EH (cell line): ENCODE measurements at places on chromosomes 7 and 10.

- DNase-seq, result no peak
Observed at GRCh38 chr10:86709396-86710185, 41.3 kb downstream of the LDB3 start.

DNA sequence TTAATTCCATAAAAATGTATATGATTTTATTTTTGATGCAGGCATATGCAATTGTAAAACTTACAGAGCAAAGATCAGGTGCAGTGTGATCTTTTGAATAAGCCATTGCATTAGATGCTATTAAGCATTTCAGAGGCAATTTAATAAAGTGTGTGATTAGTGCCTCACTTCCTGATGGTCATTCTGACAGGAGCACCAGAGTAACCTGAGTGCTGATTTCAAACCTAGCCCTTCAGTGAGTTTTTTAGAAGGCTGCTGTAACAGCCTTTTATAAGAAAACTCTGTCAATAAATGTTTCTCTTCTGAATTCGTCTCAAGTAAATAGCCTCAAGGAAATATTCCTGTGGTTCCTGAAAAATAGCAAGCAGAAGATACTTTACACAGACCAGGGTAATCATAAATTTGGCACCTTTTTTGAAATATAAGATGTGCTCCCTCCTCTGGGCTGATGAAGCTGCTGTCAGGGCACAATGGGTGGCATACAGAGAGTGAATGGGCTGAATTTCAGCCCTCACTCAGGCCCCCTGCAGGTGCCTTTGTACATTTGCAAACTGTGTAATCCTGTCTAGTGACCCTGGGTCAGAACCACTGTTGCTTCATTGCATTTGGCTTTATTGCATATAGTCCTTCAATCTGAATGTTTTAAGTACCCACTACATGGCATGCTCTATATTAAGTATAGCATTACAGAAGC, 193.7 kb upstream of the CSTF2T start:
- peak; percentile 8 for DNase-seq

DNA sequence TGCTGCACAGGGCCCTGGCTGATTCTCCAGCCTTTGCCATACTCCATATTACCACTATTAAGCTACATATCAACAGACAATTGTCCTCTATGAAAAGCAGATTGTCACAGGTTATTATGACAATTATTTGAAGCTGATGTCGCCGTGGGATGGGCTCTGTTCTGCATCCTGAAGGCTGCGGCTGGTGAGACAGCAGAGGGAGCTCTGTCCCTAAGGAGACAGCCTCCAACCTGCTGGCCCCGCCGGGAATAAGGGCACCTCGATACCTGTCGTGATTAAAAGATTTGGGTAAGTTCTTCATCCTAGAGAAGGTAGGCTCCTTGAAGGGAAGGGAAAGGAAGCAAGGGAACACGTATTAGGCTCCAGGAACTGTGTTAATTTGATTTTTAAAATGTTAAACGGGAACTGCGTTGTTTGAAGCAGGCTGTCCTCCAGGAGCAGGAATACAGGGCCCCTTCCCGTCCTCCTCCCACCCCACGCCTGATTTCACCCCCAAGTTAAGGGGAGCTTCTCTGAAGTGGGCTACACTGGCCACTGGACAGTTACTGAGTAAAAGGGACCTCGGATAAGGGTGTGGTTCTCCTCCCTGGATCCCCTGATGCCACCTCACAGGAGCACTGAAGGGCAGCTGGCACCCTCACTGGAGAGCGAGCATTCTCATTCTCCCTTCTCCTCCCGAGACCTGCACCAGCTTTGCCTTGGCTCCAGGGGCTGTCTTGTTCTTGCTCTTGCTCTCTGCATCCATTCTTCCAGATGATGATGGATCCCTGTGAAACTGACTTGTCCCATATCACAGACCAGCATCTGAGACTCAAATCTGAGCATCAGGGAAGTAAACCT, 11.8 kb upstream of the TIAL1 start:
- peak; percentile 53 for DNase-seq

GRCh38 chr7:21426286-21427181, 1.3 kb upstream of the SP4 start:
- peak; percentile 3 for DNase-seq

GRCh38 chr10:34433241-34434076, 381.6 kb downstream of the PARD3 start:
- DNase-seq, result peak; percentile 84

GRCh38 chr7:127976738-127977120, 54.5 kb downstream of the LRRC4 start:
- no peak for DNase-seq

GRCh38 chr10:110274072-110274627, 30.6 kb downstream of the SMNDC1 start:
- DNase-seq, result no peak

GRCh38 chr7:30751696-30752273, at the start of gene INMT:
INMT (plus strand) TSS chr7:30752135; CDS start chr7:30752151, 16 bp downstream.
- peak; percentile 43 for DNase-seq

GRCh38 chr10:110597476-110597875, 30.0 kb downstream of the SMC3 start:
- DNase-seq, result no peak

- DNase-seq, result no peak
Observed at GRCh38 chr10:62812672-62813439, 3.3 kb downstream of the EGR2 start.

GRCh38 chr7:128906001-128906765, 4.3 kb downstream of the KCP start:
- DNase-seq, result no peak

DNA sequence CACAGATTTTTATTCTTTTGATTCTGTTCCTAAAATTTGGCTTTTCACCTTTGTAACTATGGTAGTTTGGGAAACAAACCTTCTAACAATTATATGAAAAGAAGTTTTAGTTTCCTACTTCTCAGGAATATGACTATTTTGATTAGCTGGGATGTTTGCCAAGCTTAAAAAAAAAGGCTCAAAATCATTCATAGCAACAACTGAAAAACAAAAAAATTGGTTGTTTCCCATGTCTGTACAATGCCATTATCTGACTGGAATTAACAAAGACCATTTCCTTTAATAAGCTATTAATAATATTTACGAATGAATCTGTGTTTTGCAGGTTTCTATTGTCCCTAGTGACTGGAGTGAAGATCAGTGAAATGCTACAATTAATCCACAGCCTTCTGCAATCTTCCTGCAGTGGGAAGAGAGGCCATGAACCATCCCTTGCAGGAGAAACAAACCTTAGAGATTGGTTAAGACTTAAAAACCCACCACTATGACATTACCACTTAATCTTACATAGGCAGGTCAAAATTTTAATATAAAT, 4.2 kb downstream of the PURB start:
- no peak for DNase-seq

GRCh38 chr7:98024075-98024474, 34.1 kb upstream of the OCM2 start:
- no peak for DNase-seq

DNA sequence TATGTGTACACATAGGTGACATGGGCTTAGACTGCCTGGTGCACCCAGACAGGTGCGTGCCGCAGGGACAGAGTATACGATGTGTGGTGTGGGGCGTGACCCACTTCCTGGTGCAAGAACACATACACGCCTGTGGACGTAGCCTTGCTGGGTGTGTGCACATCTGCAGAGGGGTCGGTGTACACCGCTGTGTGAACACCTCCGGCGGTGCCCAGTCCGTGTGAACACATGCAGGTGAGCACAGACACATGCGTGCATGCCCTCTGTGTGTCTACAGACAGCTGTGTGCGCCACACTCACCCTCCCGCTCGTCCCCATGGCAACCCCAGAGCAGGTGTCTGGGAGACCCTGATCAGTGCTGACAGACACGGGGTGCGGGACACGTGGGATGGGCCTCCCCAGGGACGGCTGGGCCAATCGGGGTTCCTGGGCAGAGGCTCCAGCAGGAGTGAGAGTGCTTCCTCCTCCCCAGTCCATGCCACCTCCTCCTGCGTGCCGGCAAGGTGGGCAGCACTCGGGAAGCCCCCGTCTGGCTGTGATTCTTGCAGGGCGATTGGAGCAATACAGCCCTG, 23.4 kb downstream of the ELFN1 start:
- no peak for DNase-seq

GRCh38 chr7:141386881-141387280, 164.3 kb upstream of the AGK start:
- DNase-seq, result peak; percentile 23

DNA sequence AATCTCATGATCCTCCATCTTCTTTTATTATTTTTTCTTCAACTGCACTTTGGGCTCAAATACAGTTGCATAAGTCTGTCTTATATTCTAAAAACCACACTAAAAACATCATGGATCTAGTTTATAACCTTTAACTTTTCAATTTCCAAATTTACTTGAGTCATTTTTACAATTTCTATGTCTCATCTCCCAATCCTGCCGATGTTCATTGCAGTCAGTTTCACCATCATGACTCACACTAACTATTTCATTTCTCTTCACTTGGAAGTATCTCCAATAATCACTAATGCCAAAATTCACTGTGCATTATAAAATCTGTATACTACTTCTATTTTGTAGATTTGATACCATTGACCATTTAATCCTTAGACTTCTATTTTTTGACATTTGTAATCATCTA, 806.9 kb upstream of the SORCS1 start:
- DNase-seq, result no peak

GRCh38 chr7:8601121-8601520, 167.7 kb downstream of the NXPH1 start:
- no peak for DNase-seq

- DNase-seq, result no peak
Observed at GRCh38 chr10:26090026-26090425, 126.5 kb upstream of the GAD2 start.

DNA sequence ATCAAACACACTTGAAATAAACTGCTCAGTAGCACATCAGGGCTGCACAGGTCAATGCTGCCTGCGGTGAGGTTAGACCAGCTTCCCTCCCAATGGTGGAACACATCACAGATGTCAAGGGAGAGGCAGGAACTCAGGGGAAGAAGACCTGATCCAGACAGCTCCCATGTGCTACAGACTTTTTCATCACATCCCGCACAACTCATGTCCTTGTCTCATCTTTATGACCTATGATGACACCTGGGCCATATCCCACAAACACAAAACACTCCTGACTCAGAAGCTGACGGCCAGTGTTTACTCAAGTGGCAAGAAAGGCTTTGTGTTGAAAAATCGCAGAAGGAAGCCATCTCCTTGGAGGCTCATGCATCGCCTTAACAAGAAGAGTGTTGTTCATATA, 91.6 kb downstream of the HTR5A start:
- DNase-seq, result no peak

DNA sequence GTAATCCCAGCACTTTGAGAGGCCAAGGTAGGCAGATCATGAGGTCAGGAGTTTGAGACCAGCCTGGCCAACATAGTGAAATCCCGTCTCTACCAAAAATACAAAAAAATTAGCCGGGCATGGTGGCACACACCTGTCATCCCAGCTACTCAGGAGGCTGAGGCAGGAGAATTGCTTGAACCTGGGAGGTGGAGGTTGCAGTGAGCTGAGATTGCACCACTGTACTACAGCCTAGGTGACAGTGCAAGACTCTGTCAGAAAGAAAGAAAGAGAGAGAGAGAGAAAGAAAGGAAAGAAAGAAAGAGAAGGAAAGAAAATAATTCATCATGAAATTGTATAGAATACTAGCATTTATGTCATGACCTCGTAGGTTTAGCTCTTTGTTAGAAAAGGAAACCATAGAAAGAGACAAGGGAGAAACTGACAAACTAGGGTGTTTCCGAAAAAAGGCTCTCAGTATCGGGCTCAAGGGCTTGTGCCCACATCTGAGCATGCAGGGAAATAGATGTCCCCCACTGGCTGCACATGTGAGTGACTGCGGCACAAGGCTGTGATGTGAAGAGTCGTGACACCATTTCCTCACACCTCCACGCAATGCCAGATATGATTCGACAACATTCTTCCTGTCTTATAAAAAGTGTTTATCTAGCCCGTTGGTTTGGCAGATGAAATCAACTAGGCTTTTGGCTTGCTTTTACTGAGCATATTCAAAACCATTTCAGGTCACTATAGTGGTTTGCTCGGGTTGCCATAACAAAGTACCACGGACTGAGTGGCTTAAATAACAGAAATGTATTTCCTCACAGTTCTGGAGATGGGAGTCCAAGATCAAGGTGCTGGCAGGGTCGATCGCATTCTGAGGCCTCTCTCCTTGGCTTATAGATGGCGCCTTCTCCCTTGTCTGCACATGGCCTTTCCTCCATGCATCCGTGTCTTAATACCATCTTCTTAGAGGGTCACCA, 2.0 kb downstream of the SRGN start:
- DNase-seq, result peak; percentile 61

DNA sequence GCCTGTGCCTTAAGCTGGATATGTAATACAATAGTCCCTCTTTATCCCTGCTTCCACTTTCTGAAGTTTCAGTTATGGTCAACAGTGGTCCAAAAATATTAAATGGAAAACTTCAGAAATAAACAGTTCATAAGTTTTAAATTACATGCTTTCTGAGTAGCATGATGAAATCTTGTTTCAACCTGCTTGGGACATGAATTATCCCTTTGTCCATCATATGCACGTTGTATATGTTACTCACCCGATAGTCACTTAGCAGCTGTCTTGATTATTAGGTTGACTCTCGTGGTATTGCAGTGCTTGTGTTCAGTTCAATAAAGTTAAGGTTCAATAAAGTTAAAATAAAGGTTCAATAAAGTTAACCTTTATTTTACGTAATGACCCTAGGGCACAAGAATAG, 25.5 kb downstream of the C1GALT1 start:
- DNase-seq, result no peak

DNA sequence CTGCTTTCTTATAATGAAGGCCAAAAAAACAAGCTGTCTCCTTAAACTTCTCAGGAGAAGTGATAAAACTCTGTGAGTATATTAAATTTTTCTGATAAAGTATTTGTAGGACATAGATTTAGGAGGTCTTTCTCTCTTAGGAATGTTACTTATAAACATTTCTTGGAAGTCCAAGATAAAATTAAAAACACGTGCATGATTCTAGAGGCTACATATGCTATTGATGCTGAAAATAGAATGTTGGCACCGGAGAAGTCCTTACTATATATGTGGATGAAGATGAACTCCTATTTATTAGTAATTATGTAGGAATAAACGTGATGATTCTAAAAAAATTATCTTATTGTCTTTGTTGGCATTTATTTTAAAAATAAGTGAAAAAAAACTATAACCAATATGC, 241.3 kb upstream of the LRRTM3 start:
- no peak for DNase-seq

GRCh38 chr10:126497672-126498071, 109.4 kb upstream of the ADAM12 start:
- no peak for DNase-seq

- DNase-seq, result peak; percentile 96
Observed at GRCh38 chr7:149220534-149220933, 18.9 kb upstream of the ZNF212 start.

- DNase-seq, result no peak
Observed at GRCh38 chr10:102245932-102246251, 560 bp downstream of the GBF1 start.

DNA sequence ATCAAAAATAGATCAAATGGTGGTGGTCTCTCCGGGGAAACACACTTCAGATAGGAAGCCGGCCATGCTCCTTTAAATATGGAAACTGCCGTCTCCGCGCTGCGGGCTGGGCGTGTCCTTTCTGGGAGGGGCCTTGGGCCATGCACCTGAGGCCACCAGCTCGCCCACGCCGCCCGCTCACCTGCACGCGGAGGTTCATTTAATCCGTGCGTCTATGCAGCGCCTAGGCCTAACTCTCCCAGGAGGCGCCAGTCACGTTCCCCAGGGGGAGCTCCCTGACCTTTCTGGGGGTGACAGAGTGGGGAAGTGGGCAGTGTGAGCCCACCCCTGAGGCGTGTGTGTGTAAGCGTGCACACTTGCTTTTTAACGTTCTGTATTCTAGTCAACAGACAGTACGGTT, 64.0 kb downstream of the C10orf143 start:
- no peak for DNase-seq
